NCI-H1436 (cell line): ENCODE measurements at places on chromosomes 13 and 19.

DNA sequence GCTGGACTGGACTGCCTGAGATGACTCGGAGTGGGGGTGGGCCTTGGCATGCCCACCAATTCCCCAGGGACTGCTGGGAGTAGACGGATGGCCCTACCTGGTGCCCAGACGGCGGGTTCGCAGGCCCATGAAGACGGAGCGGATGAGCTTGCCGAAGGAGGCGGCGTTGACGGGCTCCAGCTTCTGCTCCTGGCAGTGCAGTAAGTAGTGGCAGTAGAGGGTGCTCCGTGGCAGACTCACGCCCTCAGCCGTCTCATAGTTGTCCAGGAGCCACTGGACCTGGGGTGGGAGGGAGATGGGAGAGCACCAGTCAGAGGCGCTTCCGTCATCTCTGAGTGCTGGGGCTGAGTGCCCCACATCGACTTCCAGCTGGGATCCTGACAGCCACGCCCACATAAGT, 17.6 kb downstream of the DCAF15 start:
- no peak for DNase-seq

DNA sequence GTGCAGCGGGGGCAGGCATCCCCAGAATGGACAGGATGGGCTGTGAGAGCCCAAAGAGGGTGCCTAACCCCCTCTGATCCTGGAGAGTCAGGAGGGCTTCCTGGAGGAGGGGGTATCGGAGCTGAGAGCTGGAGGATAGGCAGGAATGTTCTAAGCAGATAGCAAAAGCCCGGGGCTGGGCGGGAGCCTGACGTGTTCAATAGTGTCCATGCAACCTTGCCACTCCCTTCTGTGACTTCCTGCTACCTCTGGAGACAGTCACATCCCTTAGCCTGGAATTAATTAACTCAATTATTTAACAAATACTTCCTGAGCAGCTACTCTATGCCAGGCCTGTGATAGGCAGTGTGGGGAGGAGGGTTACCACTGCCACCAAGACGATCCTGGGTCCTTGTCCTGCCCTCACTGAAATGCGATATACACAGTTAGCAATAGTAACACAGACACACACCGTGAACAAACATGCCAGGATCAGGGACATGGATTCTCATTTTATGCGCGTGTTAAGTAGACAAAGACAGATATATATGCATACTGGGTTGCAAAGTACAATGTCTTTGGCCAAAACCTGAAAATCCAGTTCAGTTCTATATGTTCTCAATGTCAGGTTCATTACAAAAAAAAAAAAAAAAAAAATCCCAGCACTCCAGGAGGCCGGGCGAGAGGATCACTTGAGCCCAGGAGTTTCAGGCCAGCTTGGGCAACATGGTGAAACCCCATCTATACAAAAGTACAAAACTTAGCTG, 10.7 kb downstream of the AP2S1 start:
- DNase-seq: no peak

GRCh38 chr13:104809483-104809882, 1726.0 kb downstream of the EFNB2 start:
- no peak for DNase-seq

DNA sequence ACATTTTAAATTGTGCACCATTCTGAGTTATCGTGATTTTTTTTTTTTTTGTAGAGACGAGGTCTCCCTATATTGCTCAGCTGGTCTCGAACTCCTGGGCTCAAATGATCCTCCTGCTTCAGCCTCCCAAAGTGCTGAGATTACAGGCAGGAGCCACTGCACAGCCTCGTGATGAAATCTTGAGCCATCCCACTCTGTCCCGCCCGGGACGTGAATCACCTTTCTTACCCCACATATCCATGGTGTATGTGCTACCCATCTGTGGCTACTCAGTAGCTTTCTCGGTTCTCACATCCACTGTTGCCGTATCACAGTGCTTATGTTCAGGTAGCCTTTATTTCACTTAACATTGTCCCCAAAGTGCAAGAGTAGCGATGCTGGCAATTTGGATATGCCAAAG, 26.5 kb downstream of the PAK4 start:
- no peak for DNase-seq

DNA sequence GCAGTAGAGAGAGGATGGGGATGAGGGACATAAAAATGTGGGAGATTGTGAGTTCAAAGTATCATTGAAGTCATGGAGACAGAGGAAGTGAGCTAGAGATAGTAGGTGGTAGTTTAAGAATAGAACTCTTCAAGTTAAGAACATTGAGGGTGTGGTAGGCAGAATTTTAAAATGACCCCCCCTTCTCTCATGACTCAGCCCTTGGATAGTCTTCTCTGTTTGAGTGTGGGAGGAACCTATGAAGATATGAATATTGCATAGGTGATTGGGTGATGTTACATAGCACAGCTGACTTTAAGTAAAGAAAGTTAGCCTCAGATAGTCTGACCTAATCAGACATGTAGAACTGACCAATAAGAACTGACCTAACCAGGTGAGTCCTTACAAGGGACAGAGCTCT, 418.6 kb downstream of the FOXO1 start:
- no peak for DNase-seq

DNA sequence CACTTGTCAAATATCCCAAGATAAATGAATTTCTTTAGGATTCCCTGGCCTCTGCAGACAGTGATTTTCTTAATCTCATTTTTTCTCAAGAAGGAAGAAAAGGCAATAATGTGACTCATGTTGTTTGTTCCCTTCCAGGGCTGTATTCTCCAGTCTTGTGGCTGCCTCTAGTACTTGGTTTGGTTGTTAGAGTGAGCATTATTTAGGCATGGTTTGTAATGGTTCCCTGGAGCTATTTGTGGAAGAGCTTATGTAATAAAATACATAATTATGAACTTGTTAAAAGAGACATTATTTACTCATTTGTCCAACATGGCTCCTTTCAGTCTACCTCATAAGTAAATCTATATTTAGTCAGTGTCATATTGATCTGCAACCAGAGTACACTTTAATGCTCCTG, 270.4 kb downstream of the DCT start:
- peak; percentile 10 for DNase-seq

DNA sequence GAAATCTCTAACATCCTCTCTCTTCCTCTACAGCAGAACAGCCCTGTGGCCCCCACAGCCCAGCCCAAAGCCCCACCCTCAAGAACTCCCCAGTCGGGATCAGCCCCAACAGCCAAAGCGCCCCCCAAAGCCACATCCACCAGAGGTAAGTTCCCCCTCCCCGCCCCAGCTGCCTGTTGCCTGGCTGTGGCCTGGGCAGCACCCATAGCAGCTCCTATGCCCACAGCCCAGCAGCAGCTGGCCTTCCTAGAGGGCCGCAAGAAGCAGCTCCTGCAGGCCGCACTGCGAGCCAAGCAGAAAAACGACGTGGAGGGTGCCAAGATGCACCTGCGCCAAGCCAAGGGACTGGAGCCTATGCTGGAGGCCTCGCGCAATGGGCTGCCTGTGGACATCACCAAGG, 14.5 kb downstream of the CC2D1A start:
- no peak for DNase-seq

- DNase-seq: no peak
Measured at GRCh38 chr13:29050719-29051118, 230.6 kb downstream of the MTUS2 start.
